ENCODE measurements at places on chromosomes 11 and 22.

- no peak for DNase-seq
Observed at GRCh38 chr11:22041039-22041438, 151.8 kb upstream of the ANO5 start.

DNA sequence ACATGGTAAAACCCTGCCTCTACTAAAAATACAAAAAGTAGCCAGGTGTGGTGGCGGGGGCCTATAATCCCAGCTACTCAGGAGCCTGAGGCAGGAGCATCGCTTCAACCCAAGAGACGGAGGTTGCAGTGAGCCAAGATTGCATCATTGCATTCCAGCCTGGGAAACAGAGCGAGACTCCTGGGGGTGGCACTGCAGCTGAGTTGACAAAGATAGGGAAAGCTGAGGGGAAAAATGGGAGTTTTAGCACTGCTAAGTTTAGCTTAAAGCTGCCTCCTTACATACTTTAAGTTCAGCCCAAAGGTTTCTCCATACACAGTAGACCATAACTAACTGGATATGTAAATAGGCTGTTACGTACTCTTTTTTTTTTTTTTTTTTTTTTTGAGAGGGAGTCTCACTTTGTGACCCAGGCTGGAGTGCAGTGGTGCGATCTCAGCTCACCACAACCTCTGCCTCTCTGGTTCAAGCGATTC is 9.0 kb upstream of the USP28 start:
- no peak for DNase-seq

- DNase-seq, result no peak
Observed at GRCh38 chr11:46664612-46665011, 35.8 kb downstream of the ARHGAP1 start.

- no peak for DNase-seq
Observed at GRCh38 chr22:20814221-20814808, 40.4 kb downstream of the SERPIND1 start.

DNA sequence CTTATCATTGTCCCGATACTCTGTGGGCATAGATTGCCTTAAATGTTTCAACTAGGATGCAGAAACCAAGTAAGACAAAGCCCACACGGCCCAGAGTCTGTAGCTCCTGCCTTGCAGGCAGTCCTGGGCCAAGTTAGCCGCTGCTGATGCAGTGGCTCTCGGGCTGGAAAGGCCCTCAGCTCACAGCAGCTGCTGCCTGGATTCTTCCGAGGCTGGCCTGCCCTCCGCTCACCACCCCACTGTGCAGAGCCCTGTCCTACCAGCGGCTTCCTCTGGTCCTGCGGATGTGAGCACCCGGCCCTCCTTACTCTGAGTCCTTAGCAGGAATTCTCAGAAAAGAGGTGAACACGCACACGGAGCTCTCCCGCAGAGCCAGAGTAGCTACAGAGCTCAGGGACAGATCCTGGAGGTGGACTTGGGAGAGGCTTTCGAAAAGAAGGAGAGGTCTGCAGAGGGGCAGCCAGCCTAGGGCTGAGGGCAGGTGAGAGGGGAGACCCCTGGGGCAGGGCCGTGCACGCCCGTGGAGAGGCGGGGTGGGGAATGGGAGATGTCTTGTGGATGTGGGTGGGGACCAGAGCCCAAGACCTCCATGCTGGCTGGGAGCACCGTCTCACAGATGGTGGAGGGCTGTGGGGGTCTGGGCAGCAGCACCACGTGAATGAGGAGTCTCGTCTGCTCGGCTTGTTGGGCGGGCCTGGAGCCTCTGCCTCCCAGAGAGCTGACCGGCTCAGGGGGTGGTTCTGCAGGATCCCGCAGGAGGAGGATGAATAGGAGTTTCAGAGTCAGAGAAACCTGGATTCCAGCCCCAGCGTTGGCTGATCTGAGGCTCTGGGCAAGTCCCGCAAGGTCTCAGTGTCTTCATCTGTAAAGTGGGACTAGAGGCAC is 117.4 kb upstream of the B3GAT1 start:
- DNase-seq, result no peak

DNA sequence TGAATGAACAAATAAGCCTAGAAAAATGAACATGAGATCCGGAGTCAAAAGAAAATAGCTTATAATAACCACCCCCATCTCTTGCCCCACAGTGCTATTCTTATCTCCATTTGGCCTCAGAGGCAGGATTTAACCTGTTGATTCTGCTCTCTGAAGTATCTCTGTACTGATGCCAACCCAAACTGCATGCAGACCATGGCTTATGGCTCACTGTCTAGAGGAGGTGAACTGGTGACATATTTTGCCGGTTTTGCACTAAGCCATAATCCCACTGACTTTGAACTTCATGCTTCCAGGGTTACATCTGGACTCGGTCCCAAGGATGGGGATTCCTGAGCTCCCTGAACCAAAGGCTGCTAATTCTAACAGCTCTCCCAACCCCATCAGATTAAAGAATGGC is 397.1 kb downstream of the TENM4 start:
- DNase-seq, result no peak

DNA sequence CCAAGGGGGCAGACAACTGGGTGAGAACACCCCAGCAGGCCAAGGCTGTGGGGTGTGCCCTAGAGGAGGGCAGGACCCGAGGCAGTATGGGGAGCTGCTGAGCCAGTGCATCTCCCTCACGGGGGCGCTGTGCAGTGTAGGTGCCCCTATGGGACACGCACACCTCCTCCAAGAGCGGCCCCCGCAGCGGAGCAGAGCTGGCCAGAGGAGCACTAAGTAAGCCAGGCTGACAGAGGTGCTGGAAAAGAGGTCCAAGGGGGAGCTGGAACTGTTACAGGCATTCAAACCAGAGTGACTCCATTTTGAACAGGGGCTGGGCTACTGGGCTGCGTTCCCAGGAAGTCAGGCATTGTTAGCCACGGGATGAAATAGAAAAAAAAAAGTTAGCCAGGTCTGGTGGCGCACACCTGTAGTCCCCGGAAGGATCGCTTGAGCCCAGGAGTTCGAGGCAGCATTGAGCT is 41.8 kb downstream of the TST start:
- DNase-seq, result no peak

GRCh38 chr11:26558190-26558589 is 13.9 kb downstream of the MUC15 start:
- DNase-seq, result peak; percentile 36

DNA sequence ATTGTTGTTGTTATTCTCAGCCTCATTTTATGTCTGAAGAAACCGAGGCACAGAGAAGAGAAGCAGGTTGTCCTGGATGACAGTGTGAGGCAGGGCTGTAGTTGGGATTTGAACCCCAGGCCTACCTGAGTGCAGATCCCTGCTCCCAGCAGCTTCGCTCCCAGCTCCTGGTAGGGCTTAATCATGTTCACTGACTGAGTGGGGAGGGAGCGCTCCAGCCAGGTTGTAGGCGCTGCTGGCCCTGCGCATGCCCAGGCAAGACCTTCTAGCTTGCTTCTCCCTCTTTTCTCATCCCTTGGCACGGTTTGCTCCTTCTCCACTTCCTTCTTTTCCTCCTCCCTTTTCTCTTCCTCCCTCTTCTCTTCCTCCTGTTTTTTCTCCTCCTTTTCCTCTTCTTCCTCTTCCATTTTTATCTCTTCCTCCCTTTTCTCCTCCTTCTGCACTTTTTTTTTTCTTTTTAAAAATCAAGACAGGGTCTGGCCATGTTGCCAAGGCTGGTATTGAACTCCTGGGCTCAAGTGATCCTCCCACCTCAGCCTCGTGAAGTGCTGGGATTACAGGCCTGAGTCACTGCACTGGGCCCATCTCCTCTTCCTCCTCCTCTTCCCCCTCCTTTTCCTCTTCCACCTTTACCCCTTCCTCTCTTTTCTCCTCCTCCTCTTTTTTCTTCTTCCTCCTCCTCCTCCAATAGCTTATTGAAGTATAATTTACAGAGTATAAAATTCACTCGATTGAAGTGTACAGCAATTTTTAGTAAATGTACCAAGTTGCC is 109.3 kb downstream of the KIAA1671 start:
- DNase-seq, result no peak

GRCh38 chr22:50305923-50306566 is 1.4 kb downstream of the PLXNB2 start:
- peak; percentile 96 for DNase-seq

DNA sequence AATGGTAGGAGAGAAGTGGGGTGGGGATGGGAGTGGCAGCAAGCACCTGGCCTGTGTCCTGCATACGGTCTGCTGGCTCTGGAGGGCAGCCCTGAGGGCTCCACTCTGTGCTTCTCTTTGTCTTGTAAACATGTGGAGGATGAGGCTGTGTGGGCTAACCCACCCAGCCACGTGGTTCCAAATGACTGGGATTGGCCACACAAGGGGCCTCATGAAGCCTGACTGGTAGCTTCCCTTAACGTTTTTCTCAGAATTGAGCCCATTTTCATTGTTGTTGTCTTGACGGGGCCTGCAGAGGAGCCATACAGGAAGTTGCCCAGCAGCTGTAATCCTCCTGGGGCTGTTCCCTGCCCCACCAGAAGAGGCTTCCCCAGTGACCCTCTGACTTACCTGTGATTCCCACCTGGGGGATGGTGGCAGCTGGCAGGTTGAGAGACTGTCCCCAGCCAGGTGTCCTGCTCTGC is 18.0 kb downstream of the DERL3 start:
- DNase-seq, result peak; percentile 30

- no peak for DNase-seq
Observed at GRCh38 chr11:31375879-31376278, 6.2 kb downstream of the DNAJC24 start.

DNA sequence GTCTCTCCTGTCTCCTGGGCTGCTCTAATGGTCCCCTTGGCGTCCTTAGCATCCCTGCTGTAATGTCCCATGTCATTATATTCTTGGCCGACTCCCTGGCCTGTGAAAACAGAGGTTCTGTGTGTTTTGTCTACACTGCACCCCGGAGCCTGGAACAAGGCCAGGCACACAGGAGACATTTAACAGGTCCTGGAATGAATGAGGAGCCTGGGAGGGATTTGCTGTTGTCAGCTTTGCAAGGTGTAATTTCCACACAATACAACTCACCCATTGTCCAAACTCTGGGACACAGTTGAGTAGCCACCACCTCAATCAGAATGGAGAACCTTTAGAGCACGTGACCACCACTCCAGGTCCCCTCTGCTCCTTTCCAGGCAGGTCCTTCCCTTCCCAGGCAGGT is 14.9 kb upstream of the PDGFB start:
- no peak for DNase-seq

- DNase-seq, result peak; percentile 94
Observed at GRCh38 chr22:44586999-44587736, 89.1 kb upstream of the RTL6 start.
